ENCODE measurements at places on chromosomes 3 and 15.

DNA sequence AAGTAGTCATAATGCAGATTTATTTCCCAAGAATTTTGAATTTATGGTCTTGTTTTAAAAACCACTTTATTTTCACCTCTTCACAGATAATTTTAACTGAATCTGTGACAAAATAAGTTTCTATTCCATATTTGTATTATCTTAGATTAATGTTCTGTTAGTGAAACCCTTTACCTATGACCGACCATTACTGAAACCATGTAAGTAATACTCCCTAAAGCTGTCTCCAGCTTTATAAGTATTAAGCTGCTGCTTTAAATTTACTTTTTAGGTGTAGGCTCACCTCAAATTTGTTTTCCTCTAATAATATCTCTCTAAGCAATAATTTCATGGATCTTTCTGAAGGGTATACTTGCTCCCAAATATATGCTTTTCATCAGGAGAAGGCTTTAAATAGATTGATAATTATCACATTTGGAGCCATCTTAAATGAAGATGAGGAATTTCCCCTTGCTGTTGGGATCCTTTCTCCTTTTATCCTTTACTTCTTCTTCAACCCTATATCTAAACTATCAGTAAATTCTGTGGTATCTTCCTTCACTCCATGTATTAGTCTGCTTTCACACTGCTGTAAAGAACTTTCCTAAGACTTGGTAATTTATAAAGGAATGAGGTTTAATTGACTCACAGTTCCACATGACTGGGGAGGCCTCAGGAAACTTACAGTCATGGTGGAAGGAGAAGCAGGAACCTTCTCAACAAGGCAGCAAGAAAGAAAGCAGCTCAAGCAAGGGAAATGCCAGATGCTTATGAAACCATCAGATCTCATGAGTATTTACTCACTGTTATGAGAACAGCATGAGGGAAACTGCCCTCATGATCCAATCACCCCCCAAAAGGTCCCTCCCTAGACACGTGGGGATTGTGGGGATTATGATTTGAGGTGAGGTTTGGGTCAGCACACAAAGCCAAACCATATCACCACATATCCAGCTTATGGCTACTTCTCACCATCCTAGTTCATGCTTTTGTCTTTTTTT is 92.3 kb upstream of the P2RY1 start:
- DNase-seq = no peak

DNA sequence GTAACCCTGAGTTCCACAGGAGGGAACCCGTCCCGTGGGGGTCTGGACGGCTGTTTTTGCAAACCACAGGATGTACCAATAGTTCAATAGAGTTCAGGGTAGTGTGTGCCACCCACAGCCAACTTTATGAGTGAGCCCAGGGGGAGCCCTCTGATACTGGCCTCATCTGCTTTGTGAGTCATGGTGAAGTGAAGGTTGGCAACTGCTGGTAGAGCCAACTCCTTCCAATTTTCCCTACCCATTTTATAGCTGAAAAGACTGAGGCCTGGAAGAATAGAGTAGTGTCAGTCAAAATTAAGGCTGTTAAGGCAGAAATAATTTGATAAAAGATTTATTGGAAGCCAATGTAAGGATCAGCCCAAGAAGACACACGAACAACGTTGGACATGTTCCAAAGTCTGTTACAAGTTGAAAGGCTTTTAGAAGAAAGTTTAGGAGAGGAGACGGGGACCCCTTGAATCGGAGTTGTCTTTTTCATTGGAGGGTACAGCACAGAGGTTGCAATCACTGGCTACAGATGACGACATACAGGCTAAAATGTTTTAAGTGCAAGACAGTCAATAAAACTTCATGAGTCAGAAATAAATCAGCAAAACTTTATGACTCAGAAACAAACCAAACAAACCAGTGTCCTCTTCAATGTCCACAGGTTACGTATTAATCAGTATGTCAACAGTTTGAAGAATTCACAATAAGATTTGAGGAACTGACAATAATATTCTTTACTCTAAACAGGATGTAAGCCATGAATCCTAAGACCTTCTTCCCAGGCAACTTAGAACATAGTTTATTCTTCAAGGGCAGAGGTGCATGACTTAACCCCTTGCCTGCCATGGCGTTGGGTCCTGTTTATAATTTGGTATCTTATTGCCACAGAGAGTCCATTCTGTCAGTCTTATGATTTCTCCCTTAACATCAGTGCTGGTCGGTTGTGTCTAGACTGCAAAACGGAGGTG is 62.9 kb upstream of the NR2E3 start:
- DNase-seq = peak; percentile 69

GRCh38 chr15:83449937-83450506 is 2.9 kb downstream of the SH3GL3 start:
- DNase-seq = no peak

GRCh38 chr3:157174290-157174648 is 14.3 kb upstream of the CCNL1 start:
- no peak for DNase-seq

GRCh38 chr15:31013863-31014607 is 22.6 kb upstream of the MTMR10 start:
- DNase-seq = no peak

GRCh38 chr3:134372396-134373270 is 1.6 kb downstream of the AMOTL2 start:
- DNase-seq = no peak

Measured in non-pigmented ciliary epithelial cell (primary cell).